ENCODE measurements at places on chromosomes 1 and 21. TPM values are rescaled to one million over a fixed set of nuclear protein-coding genes. Genes with fewer than 3 reads are reported as not detected.
A peak's percentile ranks its signal among the peaks of the same experiment; 100 is the strongest.

Gene VANGL2
- 0.18 TPM for total RNA-seq

- DNase-seq: peak; percentile 76
These were observed 54.3 kb downstream of the ADARB1 start for GRCh38 chr21:45128613-45129188.

DNA sequence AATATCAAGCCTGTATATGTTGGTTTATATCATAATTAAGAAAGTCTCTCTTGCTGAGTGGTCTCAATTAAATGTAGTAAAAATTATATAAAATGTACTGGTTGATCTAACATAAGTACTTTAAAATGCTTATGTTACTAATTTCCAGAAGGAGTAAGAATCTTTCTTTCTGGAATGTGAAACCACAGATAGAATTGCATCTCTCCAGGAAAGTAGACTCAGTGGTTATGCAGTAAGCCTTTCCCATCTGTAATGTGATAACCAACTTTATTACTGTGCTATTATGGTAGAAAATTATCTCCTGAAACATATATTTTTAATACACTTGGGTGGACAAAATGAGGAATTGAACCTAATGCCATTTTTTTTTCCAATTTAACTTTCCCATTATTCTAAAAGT lies 8.9 kb upstream of the RALGPS2 start:
- DNase-seq: no peak

GRCh38 chr1:90104941-90105538 lies 110.1 kb downstream of the ZNF326 start:
- DNase-seq: no peak

DNA sequence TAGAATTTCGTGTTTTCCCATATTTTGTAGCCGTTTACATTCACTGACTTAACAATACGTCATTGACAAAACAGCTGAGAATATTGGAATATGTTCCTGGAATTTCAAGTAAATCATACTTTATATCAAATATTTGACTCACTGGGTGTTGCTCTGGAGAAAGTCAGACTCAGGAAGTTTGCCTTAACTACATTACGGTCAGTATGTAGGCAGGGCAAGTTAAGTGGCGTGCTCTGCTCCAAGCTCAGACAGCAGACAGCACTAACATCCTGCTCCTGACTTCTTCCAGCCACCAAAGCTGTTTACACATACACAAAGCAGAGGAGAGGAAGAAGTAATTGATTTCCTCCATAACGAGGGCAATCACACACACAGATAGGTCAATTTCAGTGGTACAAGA lies 414.6 kb downstream of the LRRIQ3 start:
- no peak for DNase-seq

GRCh38 chr1:101733340-101733739 lies 263.4 kb downstream of the OLFM3 start:
- DNase-seq: no peak

Gene RAB3B
- 0.34 TPM for total RNA-seq

Gene LCE3E
- not detected for total RNA-seq

Gene SGIP1
- total RNA-seq: not detected

Gene DIRAS3
- not detected for total RNA-seq

- DNase-seq: peak; percentile 63
These were observed at the start of gene DOCK7 for GRCh38 chr1:62687903-62688686. DOCK7 (minus strand) TSS chr1:62688386; CDS start chr1:62688264, 122 bp downstream.

- no peak for DNase-seq
These were observed 95.3 kb upstream of the KIAA0040 start for GRCh38 chr1:175287849-175288248.

DNA sequence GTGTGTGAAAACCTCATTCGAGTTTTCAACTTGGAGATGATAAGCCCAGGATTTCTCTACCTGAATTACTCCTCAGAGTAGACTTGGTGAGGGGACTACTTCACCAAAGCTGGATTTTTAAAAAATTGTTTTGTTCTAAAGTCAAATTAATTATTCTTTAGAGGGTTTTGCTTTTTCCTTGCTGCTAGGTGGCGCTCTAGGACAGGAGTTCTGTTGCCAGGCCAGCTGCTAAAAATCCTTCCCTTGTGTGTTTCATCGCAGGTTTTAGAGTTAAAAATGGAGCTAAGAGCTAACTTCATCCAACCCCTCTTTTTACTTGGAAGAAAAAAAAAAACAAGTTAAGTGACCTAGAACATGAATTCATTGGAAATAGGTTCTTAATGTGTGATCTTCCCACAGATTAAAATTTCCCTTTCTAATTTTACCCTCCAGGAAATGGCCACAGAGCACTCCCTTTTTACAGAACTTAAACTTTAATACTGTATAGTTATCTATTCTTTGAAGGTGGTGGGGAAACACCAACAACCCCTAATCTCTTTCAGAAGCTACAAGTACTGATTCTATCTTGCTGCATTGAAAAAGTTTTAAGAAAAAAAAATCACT lies 36.7 kb upstream of the FAM163A start:
- DNase-seq: peak; percentile 70

Gene TRIM45
- 1.5 TPM for total RNA-seq

DNA sequence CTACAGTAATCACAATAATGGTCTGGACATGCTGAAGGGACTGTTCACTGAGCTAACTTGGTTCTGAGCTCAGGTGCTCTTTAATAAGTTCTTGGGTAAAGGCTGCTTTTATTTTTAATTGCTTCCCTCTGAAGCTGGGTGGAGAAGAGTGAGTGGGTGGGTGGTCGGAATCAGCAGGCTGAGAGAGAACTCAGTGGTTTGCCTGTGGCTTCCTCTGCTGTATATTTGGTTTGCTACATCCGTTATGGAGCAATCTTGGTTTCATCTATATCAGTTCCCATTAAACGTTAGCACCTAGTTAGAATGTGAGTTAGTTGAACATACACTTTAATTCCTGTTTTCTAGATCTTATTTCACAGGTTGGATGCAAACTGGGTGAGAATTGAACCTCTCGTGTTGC lies 23.3 kb downstream of the CNIH4 start:
- no peak for DNase-seq

GRCh38 chr21:16583556-16583955 lies 853.8 kb downstream of the USP25 start:
- DNase-seq: no peak

- no peak for DNase-seq
These were observed 85.0 kb upstream of the AK4 start for GRCh38 chr1:65063025-65063424.

DNA sequence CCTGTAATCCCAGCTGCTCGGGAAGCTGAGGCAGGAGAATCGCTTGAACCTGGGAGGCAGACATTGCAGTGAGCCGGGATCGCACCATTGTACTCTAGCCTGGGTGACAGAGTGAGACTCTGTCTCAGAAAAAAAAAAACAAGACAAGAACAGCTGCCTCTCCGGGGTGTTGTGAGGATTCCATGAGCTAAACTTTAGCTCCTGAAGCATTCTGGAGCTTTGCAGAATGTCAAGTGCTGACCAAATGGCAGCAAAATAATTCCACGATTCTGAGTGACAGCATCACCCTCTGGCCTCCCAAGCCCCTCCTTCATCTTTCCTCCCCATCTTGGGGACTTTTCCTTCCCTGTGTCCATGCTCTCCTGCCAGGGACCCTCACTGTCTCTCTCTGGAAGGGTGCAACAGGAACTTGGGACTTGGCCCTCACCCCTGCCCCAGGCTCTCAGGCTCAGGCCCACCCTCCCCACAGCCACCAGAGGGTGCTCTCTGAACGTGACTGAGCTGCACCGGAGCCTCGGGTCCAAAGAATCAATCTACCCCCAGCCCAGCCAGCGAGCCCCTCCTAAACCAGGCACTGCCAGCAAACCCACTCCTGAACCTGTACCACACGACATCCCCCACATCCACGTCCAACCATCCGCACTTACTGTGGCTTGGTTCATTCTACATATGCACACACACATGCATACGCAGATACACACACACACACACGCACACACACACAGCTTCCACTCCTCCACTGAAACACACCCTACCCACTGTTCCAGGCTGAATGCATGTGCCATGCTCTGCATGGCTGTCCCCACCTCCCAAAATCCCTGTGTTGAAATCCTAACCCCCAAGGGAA lies 45.7 kb downstream of the ACOT7 start:
- peak; percentile 73 for DNase-seq

Gene ITPKB
- total RNA-seq: 51.3 TPM

GRCh38 chr1:14516974-14517840 lies 81.3 kb upstream of the KAZN start:
- DNase-seq: no peak

Gene C1orf141
- not detected for total RNA-seq

Gene FCER1A
- total RNA-seq: 0.20 TPM

DNA sequence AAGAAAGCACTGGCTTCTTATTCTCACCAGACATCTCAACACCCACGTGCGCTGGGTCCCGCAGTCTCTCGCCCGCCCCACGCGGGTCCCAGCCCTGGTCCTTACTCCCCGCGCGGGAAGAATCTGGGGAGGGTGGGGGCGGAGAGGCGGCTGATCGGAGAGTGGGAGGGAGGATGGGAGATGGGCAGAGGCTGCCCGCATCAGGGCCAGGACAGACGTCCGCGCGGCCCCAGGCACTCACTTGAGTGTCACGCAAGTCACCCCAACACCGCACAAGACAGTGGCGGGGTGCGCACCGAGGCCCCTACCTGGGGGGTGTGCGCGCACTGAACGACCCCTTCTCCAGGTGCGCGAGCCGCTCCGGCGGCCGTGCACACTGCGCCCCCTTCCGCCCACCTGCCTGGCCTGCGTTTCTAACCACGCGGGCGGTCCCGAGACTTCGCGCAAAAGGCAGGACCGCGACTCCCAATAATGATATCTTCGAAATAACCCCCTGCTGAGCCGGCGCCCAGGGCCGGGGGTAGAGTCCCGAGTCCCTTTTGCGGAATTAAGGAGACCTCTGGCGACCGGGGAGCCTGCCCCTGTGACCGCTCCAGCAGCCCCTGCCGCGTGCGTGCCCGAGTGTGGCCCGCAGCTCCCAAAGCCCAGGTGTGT lies 6.0 kb upstream of the SIM2 start:
- DNase-seq: peak; percentile 4

Gene CRNN
- not detected for total RNA-seq
